ENCODE measurements at places on chromosomes 11 and 22.

DNA sequence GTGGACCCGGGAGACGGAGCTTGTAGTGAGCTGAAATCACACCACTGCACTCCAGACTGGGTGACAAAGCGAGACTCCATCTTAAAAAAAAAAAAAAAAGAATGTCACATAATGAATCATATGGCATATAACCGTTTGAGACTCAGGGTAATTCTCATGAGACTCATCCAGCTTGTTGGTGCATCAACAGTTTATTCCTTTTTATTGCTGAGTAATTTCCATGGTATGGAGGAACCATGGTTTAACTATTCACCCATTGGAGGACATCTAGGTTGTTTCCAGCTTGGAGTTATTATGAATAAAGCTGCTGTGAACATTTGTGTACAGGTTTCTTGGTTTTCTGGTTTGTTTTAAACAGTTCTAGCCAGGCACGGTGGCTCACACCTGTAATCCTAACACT, 25.3 kb downstream of the PPARA start:
- DNase-seq = peak; percentile 60

DNA sequence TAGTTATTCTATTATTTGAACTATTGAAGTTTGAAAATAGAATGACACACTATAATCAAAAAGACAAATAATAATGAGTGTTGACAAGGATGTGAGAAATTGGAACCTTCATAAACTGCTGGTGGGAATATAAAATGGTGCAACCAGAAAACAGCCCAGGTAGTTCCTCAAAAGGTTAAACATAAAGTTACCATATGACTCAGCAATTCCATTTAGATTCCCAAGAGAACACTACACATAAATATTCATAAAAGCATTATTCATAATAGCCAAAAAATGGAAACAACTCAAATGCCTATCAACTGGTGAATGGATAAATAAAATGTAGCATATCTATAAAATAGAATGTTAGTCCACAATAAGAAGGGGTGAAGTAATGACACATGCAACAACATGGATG, 21.7 kb downstream of the CCDC73 start:
- DNase-seq = no peak

DNA sequence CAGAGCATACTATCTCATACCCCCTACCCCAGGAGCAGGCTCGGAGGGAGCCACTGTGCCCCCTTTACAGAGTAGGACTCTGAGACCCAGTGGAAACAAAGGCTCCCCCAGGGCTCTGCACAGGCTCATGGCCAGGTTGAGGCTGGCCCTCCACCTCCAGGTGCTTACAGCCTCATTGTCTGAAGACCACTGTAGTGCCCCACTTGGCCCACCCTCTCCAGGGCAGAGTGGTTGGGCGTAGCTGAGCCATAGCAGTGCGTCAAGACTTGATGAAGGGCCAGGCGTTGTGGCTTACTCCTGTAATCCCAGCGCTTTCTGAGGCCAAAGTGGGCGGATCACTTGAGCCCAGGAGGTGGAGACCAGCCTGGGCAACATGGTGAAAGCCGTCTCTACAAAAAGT, 1.7 kb downstream of the ANKRD13D start:
- peak; percentile 88 for DNase-seq

- peak; percentile 97 for DNase-seq
Observed at GRCh38 chr22:44701824-44702478, at the start of gene PRR5. TSS of gene PRR5 (plus strand) at chr22:44702204. CDS start at chr22:44702475, 271 bp downstream.

DNA sequence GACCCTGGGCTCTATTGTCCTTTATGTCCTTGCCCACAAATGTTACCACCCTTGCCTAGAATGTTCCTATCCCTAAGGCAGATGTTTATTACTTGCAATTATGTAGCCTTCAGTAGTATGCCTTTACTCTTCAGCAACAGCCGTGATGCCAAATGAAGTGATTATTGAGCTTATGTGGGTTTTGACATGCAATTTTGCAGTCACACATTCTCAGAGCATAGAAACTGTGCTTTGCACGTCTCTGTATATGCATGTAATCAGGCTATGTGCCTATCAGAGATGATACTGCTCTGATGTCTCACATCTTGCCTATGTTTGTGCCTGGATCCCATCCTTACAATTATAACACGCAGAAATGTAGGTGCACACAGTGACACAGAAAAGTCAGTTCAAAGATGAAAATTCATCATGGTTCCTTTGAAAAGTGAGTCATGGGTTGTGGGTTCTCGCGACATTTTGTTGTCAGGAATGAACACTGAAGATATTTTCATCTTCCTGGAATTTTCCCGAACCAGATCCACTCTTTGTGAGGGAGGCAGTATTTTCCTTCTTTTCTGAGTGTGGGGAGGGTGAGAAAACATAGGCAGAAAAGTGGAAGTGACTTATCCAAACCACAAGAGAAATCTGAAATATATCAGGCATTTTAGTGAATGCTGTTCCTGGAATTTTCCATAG, 81.1 kb downstream of the BMAL1 start:
- no peak for DNase-seq

GRCh38 chr11:68116126-68116525, 5.1 kb downstream of the CHKA start:
- DNase-seq = no peak

- DNase-seq = no peak
Observed at GRCh38 chr11:114246321-114247069, 49.7 kb upstream of the NNMT start.

DNA sequence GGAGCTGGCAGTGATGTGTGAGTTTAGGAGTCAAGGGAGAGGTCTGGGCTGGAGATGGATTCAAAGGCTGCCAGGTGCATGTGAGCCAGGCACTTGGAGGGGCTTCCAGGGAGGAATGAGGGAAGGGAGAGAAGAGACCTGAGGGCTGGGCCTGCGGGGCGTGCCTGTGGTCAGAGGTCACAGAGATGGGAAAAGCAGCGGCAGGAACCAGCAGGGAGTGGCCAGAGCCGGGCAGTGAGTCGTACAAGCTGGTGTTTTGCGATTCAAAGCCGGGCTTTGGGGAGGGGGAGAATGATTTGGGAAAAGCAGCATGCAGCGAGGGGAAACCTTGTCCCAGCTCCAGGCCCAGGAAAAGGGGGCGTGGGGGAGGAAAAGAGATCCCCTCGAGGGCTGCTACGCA, 96.9 kb upstream of the RTL6 start:
- no peak for DNase-seq

DNA sequence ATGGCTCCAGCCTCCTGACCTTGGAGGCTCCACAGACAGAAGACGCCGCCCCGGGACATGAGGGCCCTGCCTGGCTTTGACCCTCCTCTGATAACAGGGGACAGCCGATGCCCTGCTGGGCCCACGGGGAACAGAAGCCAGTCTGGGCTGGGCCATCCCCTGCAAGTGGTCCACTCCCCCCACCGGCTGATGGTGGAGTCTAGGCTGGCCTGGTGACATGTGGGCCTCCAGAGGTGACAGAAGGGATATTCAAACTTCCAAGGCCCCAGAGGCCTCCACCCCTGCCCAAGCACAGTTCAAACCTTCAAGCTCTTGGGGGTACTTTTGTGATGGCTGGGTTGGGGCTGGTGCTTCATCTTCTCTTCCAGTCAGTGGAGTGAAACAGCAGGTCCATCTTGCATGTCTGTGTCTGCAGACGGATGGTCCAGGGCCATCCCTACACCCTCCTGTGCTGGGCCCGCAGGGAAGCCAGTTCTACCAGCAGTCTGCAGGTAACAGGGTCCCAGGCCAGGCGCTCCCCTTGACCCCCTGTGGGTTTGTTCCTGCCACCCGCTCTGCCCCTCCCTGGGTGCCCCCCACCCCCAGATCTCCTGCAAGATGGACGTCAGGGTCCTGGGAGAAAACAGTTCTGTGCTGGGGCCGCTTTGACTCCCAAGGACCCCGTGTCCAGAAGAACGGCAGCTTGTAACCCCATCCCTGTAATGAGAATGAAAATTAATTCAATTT, 929.9 kb downstream of the BRD1 start:
- peak; percentile 21 for DNase-seq

GRCh38 chr22:29155966-29156365, 49.7 kb upstream of the EMID1 start:
- no peak for DNase-seq

DNA sequence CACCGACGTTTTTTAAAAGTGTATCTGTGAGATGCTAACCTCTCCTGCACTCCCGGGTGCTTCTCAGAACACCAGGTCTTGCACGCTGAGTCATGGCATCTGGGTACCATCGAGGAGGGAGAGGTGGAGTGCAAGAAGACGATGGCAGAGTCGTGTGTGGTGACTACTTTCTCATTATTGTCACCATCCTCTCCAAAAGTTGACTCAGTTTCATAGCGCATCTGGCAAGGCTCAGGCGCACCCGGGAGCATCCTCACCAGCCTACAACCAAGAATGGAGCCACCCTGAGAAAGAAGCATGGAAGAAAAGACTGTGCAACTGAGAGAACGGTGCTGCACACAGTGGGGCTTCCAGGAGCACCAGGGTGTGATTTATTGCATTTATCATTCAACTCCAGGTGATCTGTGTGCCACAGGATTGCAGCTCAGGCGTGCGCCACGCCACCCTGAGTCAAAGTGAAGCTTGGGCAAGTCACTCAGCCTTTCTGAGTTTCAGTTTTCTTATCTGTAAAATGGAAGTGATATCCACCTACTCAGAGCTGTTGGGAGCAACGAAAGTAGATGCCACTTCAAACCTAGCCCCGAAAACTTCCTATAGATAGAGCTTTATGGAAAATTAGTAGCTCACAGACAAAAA, 65.4 kb downstream of the LINC01488 start:
- DNase-seq = peak; percentile 31

GRCh38 chr22:48320683-48321451, 1506.8 kb downstream of the BRD1 start:
- DNase-seq = peak; percentile 45

DNA sequence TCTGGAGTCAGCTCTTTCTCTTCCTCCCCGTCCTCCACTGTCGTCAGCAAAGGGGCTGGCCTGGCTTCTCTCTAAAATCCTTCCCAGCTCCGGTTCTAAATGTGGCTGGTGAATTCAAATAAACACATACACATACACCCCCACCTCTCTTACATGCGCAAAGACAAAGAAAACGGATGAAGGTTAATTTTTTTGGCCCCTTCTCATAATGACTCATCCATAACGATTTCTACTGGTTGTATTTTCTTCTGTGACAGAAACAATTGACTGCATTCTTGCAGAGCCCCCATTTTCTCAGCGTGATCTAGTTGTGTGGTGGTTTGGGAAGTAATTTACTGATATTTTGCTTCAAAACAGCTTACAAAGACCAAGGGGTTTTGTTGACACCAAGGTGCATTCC, 130.0 kb upstream of the NTM start:
- DNase-seq = no peak

GRCh38 chr11:64746486-64746885, 2.5 kb upstream of the RASGRP2 start:
- DNase-seq = peak; percentile 79

GRCh38 chr22:35172442-35172841, 84.9 kb upstream of the HMGXB4 start:
- DNase-seq = no peak

DNA sequence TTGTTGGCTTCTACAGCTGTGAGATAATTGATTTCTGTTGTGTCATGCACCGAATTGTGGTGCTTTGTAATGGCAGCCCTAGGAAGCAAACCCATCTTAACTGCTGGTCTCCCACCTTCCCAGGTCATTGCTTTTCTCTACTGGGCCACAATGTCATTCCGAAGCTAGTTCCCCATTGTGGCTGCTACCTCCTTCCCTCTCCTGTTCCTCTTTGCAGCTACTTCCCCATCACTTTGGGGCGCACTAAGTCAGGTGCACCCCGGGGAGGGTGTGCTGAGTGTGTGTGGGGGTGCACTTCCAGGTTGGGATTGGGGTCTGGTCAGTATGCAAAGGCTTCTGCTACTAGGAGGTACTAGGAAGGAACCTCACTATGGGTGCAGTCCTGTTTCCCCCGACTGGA, 109.3 kb downstream of the ST3GAL4 start:
- peak; percentile 41 for DNase-seq

GRCh38 chr11:13026722-13027121, 17.6 kb downstream of the RASSF10 start:
- DNase-seq = no peak

DNA sequence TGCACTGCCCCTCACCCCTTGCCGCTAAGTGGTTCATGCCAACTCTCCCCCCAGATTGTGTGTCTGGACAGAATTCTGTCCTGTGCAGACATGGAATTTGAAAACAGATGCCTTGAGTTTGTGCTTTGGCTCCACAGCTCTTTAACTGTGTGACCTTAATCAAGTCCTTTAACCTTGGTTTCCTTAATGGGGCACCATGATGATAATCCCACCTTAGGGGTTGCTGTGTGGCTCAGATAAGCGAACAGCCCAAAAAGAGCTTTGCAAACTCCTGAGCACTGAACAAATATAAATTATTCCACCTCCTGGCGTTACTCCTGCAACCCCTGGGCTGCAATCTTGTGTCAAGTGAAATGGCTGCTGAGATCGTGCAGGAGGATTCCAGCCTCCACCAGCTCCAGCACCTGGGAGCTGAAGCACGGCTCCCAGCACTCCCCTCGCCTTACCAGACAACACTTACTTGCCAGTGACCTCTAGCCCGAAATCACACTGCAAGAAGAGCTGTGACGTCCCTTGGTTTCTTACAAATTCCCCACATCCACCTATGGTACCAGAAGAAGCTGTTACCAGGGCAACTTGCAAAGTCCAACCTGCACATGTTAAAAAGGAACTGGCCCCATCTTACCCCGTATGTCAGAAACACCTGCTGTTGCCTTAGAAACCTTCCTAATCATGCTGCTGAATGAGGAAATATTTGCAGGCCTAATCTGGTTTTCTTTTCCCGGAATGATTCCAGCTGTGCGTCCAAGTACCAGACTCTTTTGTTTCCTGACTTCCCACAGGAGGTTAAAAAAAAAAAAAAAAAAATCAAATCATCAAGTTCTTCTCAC, 13.2 kb downstream of the VPS37C start:
- no peak for DNase-seq

DNA sequence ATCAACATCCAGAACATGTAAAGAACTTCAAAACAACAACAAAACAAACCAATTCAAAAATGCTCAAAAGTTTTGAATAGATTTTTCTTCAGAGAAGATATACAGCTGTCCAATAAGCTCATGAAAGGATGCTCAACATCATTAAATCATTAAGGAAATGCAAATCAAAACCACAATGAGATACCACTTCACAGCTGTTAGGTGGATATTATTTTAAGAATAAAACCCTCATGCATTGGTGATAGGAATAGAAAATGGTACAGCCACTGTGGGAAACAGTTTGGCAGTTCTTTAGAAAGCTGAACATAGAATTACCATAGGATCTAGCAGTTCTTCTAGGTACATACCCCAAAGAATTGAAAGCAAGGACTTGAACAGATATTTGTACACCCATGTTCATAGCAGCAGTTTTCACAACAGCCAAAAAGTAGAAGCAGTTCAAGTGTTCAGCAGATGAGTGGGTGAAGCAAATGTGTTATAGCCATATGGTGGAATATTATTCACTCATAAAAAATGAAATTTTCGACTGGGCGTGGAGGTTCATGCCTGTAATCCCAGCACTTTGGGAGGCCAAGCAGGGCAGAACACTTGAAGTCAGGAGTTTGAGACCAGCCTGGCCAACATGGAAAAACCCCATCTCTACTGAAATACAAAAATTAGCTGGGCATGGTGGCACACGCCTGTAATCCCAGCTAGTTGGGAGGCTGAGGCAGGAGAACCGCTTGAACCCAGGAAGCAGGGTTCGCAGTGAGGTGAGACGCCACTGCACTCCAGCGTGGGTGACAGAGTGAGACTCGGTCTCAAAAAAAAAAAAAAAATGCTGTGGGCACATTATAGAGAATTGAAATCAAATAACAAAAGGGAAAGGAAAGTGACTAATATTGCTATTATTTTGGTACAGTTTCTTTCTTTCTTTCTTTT, 42.9 kb downstream of the CBL start:
- no peak for DNase-seq

- no peak for DNase-seq
Observed at GRCh38 chr11:33687733-33688479, 12.7 kb downstream of the C11orf91 start.

Measured in osteoblast (primary cell).